ENCODE measurements at places on chromosomes 5 and 9. TPM values are rescaled to one million over a fixed set of nuclear protein-coding genes. Genes with fewer than 3 reads are reported as not detected.

DNA sequence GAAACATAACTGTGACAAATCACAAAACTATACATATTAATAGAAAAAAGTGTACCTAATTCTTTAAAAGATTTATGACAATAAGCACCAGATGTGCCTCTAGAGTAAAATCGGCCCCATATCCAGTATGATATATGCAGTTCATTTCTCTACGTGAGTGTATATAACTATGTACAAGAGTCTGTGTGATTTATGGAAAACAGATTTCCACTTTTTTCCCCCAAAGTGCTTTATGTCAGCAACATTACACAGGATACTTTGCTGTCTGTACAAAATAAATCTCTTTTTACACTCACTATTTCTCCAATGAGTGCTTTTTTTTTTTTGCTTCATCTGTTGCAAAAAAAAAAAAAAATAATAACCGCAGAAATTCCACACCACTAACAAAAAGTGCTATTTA lies 298.8 kb upstream of the RFX3 start:
- H3K4me3 ChIP-seq, result no peak overlapping the region
- no peak overlapping the region for H3K27ac ChIP-seq
- no peaks in the 10 kb centered on the region for H3K27me3 ChIP-seq
- no peak for DNase-seq
- H3K4me1 ChIP-seq, result no peaks in the 10 kb centered on the region

- H3K36me3 ChIP-seq, result peaks cover 2% of the 10 kb centered on the region
- H3K27me3 ChIP-seq, result no peaks in the 10 kb centered on the region
- no peaks in the 10 kb centered on the region for H3K4me1 ChIP-seq
- no peak overlapping the region for H3K4me3 ChIP-seq
- no peak for DNase-seq
- H3K27ac ChIP-seq, result no peak overlapping the region
Measured at GRCh38 chr5:81207009-81207408, 26.1 kb upstream of the CKMT2 start.

Gene LRRC70
- 1.3 TPM for total RNA-seq

- no peak for DNase-seq
- no peak overlapping the region for H3K4me3 ChIP-seq
- H3K27ac ChIP-seq, result no peak overlapping the region
- no peaks in the 10 kb centered on the region for H3K4me1 ChIP-seq
- no peaks in the 10 kb centered on the region for H3K27me3 ChIP-seq
Measured at GRCh38 chr5:156329171-156329611, 2.2 kb downstream of the SGCD start.

DNA sequence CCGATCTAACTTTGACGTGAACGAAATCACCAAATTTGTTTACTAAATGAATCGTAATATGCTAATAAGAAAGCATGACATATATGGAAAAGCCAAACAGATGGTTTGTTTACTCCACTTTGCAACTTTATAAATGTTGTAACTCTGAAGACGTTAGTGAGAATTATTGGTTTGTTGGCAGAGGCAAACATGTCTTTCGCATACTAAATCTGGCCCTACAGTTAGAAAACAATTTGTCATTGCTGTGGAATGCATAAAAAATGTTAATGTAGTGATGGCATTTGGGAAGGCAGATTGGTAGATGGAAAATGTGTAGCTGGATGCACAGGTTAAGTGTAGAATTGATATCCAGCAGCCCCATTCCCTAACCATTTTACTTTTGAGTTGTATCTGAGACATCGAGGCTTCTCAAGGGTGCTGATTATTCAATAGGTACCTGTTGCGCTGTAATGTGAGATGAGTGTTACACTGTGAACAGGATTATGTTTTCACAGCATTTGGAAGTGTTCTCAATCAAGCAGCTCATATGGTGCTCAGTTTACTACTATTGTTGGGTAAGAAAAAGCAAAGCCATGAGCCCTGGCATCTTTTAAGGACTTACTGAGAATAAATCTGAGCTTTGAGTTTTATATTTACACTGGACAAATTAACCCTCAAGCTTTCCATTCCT lies 444.8 kb downstream of the BNC2 start:
- H3K4me1 ChIP-seq, result peaks cover 7% of the 10 kb centered on the region
- peak; percentile 79 for DNase-seq
- no peak overlapping the region for H3K4me3 ChIP-seq
- H3K27me3 ChIP-seq, result no peaks in the 10 kb centered on the region
- peaks cover 2% of the 10 kb centered on the region for H3K36me3 ChIP-seq

Gene TSSK1B
- 0.50 TPM for total RNA-seq

DNA sequence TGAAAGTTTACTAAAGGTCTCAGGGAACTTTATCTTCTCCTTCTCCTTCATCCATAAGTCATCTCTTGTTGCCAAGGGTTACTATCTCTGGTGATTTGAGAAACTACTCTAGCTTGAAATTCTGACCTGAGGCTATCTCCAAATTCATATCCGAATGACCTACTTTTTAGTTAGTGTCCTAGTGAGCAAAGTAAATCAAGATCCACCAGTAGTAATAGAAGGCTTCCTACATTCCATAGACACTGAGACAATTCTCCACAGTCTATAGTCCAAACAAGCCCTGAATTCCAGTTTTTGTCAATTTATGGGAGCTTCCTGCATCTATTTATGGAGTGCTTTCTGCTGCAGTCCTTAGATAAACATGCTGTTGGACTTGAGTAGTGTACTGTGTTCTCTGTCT lies 5.0 kb downstream of the IL7R start:
- no peak overlapping the region for H3K4me3 ChIP-seq
- H3K4me1 ChIP-seq, result peaks cover 12% of the 10 kb centered on the region
- no peak for DNase-seq
- no peaks in the 10 kb centered on the region for H3K27me3 ChIP-seq

Gene LEAP2
- total RNA-seq, result 0.33 TPM

- no peaks in the 10 kb centered on the region for H3K36me3 ChIP-seq
- no peak overlapping the region for H3K4me3 ChIP-seq
- H3K4me1 ChIP-seq, result peaks cover 2% of the 10 kb centered on the region
- no peaks in the 10 kb centered on the region for H3K27me3 ChIP-seq
Measured at GRCh38 chr9:134206311-134207300, 42.2 kb upstream of the RNU6ATAC start.

GRCh38 chr9:122125509-122126330 lies 32.6 kb upstream of the TTLL11 start:
- no peak overlapping the region for H3K4me3 ChIP-seq
- H3K27ac ChIP-seq, result no peak overlapping the region
- no peaks in the 10 kb centered on the region for H3K27me3 ChIP-seq
- peaks cover 10% of the 10 kb centered on the region for H3K4me1 ChIP-seq

Gene NELFB
- 50.0 TPM for total RNA-seq

GRCh38 chr5:154031937-154032489 lies 6.7 kb downstream of the FAM114A2 start:
- H3K27me3 ChIP-seq, result no peaks in the 10 kb centered on the region
- H3K4me3 ChIP-seq, result no peak overlapping the region
- peaks cover 1% of the 10 kb centered on the region for H3K36me3 ChIP-seq
- no peak for DNase-seq

Gene FAM78A
- total RNA-seq, result 0.33 TPM

DNA sequence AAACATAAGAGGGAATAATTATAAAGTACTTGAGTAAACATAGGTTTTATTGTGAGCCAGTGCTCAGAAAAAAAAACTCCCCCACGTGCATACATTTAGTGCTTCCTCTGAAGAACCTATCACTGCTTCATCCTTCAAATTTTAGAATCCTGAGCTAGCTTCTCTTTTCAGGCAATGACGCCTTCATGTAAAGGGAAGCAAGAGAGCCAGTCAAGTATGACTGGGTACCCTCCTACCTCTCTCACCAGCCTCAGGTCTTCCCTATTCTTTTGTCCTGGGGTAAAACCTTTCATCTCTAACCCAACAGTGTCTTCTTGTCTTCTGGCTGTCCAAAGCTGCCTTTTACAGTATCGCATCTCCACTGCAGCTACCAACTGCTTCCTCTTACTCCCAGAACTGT lies 32.0 kb downstream of the PLPP1 start:
- H3K27me3 ChIP-seq, result no peaks in the 10 kb centered on the region
- DNase-seq, result no peak
- no peak overlapping the region for H3K4me3 ChIP-seq
- no peaks in the 10 kb centered on the region for H3K4me1 ChIP-seq

Gene RIMOC1
- total RNA-seq, result 16.2 TPM

- H3K27ac ChIP-seq, result no peak overlapping the region
- no peaks in the 10 kb centered on the region for H3K36me3 ChIP-seq
- peak; percentile 50 for DNase-seq
- H3K4me1 ChIP-seq, result no peaks in the 10 kb centered on the region
Measured at GRCh38 chr5:178589180-178590140, 733 bp downstream of the COL23A1 start.

Gene NRARP
- not detected for total RNA-seq

DNA sequence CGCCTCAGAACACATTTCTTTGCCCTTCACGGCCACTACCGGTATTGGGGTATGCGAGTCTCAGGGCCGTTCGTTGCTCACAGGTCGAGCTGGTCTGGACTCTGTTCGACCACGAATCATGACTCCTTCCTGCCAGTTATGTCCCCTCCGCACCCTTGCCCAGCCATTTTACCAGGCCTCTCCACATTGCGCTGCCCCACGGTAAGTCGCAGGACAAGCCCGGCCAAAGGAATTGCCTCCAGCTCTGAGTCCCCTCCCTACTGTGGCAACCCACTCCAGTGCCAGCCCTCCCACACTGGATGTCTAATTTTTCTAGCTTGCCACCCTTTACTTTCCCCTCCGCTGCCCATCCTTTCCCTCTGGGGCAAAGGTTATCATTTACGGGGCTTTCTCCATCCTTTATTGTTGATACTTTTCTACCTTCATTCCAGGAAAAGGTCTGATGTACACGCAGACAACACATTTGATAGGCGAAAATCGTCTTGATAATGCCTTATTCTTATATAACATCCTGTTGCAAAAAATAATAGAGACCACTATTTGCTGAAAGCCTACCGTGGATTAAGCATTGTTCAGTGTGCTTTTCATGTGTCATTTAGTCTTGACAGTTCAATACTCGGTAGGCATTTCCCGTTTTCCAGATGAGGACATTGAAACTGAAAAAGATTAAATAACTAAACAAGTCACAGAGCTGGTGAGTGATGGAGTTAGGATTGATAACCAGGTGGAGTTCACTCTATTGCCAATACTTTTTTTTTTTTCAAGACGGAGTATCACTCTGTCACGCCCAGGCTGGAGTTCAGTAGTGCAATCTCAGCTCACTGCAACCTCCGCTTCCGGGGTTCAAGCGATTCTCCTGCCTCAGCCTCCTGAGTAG lies 958 bp upstream of the HSPA5 start:
- H3K27me3 ChIP-seq, result no peaks in the 10 kb centered on the region
- no peak for DNase-seq
- H3K27ac ChIP-seq, result peak overlapping the region; percentile 96
- H3K36me3 ChIP-seq, result peaks cover 22% of the 10 kb centered on the region
- H3K4me1 ChIP-seq, result peaks cover 4% of the 10 kb centered on the region
- peak overlapping the region; percentile 73 for H3K4me3 ChIP-seq

GRCh38 chr9:132554755-132555154 lies 27.7 kb upstream of the BARHL1 start:
- no peaks in the 10 kb centered on the region for H3K27me3 ChIP-seq
- no peaks in the 10 kb centered on the region for H3K36me3 ChIP-seq

- H3K27ac ChIP-seq, result no peak overlapping the region
- H3K4me1 ChIP-seq, result peaks cover 11% of the 10 kb centered on the region
- no peak overlapping the region for H3K4me3 ChIP-seq
- no peaks in the 10 kb centered on the region for H3K27me3 ChIP-seq
- H3K36me3 ChIP-seq, result no peaks in the 10 kb centered on the region
Measured at GRCh38 chr9:5549658-5550650, 39.6 kb downstream of the PDCD1LG2 start.

Gene GADD45G
- total RNA-seq, result 2.3 TPM

Gene EPB41L4A
- total RNA-seq, result 0.51 TPM

Gene GAS1
- total RNA-seq, result 7.4 TPM

Gene BNC2
- total RNA-seq, result 34.7 TPM

GRCh38 chr5:128626536-128627090 lies 88.6 kb upstream of the FBN2 start:
- no peaks in the 10 kb centered on the region for H3K4me1 ChIP-seq
- H3K27ac ChIP-seq, result no peak overlapping the region
- H3K4me3 ChIP-seq, result no peak overlapping the region
- no peaks in the 10 kb centered on the region for H3K27me3 ChIP-seq
- no peak for DNase-seq
- no peaks in the 10 kb centered on the region for H3K36me3 ChIP-seq

DNA sequence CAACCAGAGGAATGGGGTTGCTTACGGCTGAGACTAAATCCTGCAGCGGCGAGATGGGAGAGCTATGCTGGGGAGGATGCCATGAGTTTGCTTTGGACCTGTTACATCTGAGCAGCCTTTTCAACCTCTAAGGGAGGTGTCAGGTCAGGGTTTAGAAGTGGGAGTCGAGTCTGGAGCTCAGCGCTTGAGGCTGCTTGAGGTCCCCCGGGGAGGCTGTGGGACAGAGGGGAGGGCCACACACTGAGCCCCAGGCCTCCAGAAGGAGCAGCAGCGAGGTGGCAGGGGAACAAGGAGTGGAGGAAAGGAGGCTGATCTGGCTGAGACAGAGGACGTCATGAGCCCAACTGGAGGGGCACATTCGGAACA lies 1.9 kb upstream of the QSOX2 start:
- H3K27ac ChIP-seq, result no peak overlapping the region
- H3K4me1 ChIP-seq, result peaks cover 4% of the 10 kb centered on the region
- peaks cover 13% of the 10 kb centered on the region for H3K27me3 ChIP-seq
- no peak overlapping the region for H3K4me3 ChIP-seq

Gene SPINK6
- total RNA-seq, result not detected

- no peak for DNase-seq
- H3K27ac ChIP-seq, result no peak overlapping the region
- H3K27me3 ChIP-seq, result no peaks in the 10 kb centered on the region
Measured at GRCh38 chr9:137217276-137218211, 4.5 kb downstream of the RNF208 start.

DNA sequence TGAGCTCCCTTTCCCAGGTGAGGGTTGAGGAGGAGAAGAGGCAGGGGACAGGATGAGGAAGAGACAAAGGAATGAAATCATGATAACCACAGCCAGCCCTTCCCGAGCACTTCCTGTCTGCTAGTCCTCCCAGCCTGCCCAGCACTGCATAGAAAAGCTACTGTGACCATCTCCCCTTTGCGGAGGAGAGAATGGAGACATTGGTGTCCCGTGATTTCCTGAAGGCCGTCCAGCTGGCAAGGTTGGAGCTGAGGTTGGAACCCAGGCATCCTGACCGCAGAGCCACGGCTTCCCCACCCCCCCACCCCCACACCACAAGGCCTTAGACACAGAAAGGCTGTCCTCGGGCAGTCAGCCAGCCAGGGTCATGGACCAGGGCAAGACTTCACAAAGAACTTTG lies 131.1 kb upstream of the ICE1 start:
- H3K27ac ChIP-seq, result no peak overlapping the region
- no peaks in the 10 kb centered on the region for H3K27me3 ChIP-seq
- peak; percentile 87 for DNase-seq
- H3K36me3 ChIP-seq, result no peaks in the 10 kb centered on the region
- H3K4me1 ChIP-seq, result no peaks in the 10 kb centered on the region

Gene SLC34A1
- total RNA-seq, result not detected

Gene PAX5
- total RNA-seq, result not detected

- no peaks in the 10 kb centered on the region for H3K36me3 ChIP-seq
- H3K27ac ChIP-seq, result peak overlapping the region; percentile 23
- H3K4me1 ChIP-seq, result no peaks in the 10 kb centered on the region
- H3K27me3 ChIP-seq, result no peaks in the 10 kb centered on the region
- no peak overlapping the region for H3K4me3 ChIP-seq
Measured at GRCh38 chr5:139385061-139386049, 2.3 kb upstream of the SLC23A1 start.

DNA sequence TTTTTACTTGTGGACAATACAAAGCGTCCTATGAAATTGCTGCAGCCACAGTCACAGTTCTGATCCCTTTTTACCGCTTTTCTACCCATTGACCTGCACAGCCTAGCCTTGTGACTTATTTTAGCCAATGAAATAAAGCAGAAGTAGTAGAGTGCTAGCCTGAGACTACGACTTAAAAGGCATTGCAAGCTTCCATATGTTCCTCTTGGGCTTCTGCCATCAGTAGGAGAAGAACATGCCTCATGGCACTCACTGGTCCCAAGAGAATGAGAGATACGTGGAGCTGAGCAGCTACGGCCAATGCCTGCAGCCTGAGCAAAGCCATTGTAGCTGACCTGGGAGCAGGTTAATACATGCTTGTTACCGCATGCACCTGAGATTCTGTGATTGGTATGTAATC lies 416.6 kb upstream of the CLINT1 start:
- no peaks in the 10 kb centered on the region for H3K36me3 ChIP-seq
- H3K27me3 ChIP-seq, result no peaks in the 10 kb centered on the region
